ENCODE measurements at places on chromosomes 4 and X.

DNA sequence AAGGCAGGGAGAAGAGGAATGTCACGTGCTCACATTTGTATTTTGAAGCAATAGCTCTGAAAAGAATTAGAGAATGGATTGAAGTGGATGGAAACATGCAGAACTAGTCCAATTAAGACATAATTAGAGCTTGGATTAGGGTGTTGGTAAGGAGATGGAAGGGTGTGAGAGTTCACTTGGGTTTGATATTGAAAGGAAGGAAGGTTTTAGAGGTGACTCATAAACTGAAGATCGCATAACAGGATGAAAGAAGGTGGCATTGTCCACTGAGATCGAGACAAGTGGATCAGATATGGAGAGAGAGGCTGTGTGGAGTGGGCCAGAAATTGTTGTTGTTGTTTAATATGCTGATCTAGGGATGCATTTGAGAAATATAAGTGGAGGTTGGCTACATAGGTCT lies 244.0 kb upstream of the SMIM31 start:
- no peak for DNase-seq

DNA sequence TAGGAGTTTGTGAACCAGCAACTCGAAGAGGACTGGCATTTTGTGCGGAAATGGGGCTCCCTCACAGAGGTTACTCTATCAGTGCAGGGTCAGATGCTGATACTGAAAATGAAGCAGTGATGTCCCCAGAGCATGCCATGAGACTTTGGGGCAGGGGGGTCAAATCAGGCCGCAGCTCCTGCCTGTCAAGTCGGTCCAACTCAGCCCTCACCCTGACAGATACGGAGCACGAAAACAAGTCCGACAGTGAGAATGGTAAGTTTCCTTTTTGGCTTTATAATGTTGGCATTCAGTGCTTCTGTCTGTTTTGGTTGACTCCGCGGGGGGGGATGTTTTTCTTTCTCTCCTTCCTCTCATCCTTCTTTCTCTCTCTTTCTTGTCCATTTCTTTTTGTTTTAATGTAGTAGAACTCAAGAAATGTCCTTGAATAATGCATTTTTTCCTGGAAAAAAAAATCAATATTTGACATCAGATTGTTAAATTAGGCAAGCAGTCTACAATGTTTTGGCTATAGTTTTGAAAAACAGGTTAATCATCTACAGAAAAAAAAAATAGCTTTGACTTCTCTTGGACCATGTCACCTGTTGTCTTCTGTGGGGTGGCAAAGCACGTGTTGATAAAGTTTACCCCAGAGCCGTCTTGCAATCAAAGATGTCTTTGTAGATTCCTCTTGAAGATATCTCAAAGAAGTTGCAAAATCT lies 103.6 kb downstream of the TENM3 start:
- no peak for DNase-seq

DNA sequence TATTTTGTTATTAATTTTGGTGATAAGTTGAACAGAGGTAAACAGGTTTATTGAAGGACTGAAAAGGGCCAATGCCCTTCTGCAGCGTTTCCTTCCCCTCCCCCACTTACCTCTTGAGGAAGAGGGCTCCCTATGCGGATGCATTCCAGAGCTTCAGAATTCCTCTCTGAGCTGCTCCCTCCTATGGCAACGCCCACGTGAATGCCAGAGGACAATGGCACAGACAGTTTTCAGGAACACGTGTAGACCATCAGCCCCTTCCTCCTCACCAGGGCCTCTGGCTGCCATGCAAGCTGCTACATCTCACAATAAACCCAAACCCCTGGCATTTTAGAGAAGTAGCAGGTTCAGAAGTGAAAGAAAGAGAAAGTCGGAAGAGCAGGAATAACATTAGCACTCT lies 127.9 kb downstream of the CHRDL1 start:
- DNase-seq = no peak

DNA sequence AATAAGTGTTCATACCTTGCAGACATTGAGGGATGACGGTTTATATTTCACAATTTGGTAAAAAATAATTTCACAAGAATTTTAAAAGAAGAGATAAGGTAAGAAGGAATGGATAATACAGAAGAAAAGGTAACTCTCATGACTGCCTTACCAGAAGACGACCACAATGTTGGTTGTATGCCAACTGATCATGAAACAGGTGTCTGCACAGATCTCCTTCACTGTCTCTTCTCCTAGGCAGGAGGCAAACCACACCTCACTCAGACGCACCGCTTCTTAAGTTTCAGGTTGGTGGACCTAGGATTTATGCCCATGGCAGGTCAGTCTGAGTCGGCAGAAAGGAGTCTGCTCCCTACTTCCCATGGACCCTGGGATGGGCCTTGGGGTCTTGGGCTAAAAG lies 177.2 kb downstream of the VSIG4 start:
- DNase-seq = no peak

DNA sequence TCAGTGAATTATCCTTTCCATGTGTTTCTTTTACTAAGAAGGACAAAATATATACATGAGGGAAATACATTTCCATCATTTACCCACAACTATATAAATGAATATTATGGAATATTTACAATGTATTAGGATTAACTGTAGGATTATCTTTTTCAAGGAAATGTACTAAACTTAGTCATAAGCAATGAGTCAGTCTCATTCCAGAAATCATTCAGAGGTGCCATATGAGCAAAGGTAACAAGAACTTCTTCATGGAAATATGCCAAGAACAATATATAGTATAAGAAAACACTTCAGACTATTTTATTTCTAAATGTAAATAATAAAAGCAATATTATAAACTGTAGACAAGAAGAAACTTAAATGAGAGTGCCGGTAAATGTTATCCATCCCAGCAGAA lies 67.1 kb downstream of the USP38 start:
- DNase-seq = no peak
